ENCODE measurements at places on chromosomes 11 and 22.

DNA sequence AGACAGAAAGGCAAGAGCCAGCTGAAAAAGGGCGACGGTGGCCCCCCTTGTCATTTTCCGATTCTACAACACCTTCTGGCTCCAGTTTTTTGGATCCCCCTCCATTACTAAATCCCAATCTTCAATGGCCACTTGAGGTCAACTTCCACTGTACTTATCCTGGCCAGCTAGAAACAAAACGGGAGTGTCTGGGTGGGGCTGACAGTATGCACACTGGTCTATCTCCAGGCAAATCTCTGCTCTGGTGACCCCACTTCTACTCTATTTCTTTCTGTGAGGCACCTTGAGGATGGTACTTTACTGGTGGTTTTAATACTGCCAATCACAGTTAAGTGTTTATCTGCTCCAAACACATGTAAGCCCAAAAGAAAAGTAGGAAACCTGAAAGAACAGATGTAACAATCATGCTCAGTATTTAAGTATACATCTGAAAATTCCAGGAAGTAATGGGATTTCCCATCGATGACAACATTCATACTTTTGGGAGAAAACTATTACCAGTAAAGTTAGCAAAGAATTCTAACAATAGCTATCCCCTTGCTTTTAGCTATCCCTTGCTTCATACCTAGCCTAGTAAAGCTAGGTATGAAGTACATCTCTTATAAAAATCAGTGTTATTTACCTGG, 16.0 kb downstream of the CDON start:
- DNase-seq = no peak

DNA sequence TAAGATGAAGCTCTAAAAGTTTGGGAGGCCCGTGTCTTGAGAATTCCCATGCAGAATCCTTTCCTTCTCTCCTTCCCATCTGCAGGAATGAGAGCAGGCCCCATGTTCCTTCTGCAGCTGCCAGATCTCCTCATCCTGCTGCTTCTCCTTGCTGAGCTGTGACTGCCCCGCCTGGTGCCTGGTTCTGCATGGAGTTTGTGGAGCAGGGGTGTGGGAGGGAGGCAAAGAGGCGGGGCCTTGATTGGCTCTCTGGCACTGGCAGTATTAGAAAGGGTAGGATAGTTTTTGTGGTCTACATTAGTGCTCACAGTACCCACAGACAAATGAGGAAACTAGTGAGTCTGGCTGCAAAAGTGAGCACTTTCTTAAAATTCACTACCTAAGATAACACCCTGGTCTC, 91.1 kb upstream of the CLPB start:
- no peak for DNase-seq

DNA sequence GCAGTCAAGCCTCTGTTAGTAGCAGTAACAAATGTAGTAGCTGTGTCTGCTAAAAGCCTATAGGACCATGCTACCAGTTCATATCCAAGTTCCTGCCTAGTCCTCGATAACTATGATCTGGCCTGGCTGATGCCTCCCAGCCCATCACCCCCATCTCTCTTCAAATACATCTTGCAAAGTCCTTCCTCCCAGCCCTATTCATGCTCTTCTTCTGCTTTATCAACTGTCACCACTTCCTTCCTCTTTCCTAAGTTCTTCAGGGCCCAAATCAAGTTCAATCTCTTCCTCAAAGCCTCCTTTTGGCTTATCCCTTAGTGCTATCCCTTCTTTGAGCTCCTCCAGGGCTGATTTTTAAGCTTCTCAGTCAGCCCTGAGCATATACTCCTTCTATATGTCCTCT, 150.9 kb upstream of the THY1 start:
- DNase-seq = peak; percentile 45

DNA sequence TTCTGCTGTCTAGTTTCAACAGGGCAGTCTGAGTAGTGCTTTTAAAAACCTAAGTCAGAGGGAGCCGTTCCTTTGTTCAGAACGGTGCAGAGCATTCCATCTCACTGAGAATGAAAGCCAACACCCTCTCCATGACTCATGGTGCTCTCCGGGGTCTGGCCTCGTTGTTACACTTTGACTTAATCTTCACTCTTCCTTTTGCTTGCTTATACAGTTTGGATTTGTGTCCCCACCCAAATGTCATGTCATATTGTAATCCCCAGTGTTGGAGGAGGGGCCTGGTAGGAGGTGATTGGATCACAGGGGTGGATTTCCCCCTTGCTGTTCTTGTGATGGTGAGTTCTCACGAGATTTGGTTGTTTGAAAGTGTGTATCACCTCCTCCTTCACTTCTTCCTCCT, 292.2 kb downstream of the ST3GAL4 start:
- DNase-seq = no peak

GRCh38 chr11:104337273-104337672, 173.3 kb upstream of the PDGFD start:
- no peak for DNase-seq

DNA sequence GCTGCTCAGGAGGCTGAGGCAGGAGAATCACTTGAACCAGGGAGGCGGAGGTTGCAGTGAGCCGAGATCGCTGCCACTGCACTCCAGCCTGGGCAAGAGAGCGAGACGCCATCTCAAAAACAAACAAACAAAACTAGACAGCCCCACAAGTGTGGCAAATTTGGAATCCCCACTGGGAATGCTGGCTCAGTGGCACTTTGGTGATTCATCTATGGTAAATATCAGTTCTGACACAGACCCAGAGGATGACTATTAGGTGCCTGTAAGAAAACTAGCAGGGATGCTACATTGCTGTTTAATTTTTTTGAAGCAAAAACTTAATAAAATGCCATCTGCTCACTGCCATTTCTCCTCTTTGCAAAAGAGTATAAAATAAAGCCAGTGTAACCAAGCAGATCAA, 107.9 kb downstream of the NAT10 start:
- DNase-seq = no peak

DNA sequence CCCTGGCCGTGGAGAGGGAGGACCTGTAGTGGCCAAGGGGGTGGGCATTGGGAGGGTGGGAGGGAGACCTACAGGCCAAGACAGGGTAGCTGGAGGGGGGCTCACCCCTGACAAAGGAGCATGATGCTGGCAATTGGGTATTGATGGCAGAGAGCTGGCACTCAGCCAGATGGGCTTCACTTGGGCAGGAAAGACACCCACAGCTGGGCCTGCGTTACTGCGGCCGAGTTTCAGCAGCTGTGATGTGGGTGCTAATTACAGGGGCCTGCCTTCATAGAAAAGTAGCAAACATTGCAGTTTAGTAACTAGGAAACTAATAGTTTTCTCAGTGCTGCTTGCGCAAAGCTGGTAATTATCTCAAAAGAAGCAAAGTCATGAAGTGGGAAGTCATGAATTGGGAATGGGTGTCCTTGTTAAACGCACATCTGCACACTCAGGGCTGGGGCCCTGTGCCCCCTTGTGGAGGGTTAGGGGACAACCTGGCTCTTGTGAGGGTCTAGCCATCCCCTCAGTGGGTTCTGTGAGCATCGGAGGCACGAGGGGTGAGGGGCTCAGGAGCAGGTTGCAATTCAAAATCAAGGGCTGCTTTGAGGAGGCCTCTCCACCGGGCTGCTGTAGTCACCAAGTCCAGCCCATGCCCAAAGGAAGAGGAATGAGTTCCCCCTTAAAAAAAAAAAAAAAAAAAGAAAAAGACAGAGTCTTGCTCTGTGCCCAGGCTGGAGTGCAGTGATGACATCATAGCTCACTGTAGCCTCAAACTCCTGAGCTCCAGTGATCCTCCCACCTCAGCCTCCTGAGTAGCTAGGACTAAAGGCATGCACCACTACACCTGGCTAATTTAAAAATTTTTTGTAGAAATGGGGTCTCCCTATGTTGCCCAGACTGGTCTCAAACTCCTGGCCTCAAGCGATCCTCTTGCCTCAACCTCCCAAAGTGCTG, 24.4 kb upstream of the TXNRD2 start:
- DNase-seq = no peak

- no peak for DNase-seq
Observed at GRCh38 chr22:47176573-47177333, 414.3 kb downstream of the TBC1D22A start.

GRCh38 chr11:11701070-11701469, 79.3 kb upstream of the GALNT18 start:
- DNase-seq = no peak

DNA sequence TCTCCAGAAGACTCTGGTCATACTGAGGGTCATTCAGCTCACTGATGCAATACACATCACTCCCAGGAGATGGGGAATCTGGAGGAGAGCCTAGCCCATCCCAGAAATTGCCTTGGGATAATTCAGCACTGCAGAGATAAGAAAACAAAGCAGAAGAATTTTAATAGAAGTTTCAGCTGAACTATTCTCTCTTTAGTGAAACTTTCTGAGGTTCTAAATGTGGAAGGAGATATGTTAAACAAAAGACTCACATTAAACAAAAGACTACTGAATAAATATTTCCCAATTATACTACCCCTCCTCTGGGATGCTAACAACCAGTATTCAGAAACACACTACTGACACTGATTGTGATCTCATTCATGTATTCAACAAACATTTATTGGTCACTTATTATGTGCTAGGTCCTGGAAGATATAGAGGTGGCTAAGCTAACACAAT, 47.8 kb downstream of the C2CD3 start:
- DNase-seq = no peak

DNA sequence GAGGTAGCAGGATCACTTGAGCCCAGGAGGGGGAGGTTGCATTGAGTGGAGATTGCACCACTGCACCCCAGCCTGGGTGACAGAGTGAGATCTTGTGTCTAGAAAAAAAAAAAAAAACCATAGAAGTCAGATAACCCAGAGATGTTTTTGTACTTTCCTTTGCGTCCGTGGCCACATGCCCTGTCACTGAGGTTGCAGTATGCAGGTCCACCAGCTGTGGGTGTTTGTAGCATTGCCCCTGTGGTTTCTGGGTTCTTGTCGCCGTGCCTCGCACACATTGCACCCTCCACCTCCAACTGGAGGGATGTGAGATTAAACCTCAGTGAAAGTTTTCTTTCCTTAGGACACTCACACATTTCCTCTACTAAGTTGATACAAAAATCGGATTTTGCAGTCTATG, 70.3 kb downstream of the TNRC6B start:
- no peak for DNase-seq

- no peak for DNase-seq
Observed at GRCh38 chr11:72724851-72725723, 27.1 kb downstream of the ARAP1 start.

DNA sequence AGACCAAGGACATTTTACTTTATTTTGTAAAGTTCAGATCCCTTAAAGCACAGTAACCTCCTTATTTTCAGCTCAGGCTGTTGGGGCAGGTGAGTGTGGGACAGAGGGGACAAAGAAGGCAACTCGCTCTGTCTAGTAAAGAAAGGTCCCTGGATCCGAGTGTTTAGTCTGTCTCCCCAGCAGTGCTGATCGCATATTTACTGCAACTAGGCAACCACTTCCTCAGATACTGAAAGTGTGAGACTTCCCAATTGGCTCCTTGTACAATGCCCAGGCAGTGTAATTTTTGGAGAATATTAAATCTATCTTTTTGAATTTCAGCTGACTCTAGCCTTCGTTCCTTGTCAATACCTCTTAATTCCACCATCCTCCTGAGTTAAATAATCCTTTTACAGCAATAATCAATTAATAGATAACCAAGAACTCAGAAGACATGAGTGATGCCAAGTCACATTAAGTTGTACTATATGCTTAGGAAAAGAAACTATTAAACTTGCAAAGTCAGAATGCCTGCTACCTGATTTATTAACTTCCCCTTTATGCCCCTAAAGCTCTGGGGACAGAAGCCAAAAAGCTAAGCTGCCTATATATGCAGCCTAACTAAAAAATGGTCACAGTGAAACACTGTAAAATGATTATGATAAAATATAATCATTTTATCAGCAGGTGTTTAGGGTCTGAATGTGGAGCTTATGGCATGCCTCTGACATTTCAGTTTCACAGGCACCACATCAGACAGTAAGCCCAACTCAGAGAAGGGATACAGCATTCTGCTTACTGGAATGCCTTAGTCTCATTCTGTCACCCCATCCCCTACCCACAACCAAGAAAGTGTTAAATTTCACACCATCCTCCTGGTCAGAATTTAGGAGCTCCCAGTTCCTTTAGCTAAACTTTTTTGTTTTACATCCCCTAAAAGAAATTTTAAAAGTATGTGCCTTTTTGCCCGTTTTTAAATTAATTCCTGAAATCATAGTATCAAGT, 138.7 kb downstream of the TRIM44 start:
- DNase-seq = no peak

GRCh38 chr11:120208777-120209176, 2.1 kb upstream of the OAF start:
- DNase-seq = peak; percentile 42

DNA sequence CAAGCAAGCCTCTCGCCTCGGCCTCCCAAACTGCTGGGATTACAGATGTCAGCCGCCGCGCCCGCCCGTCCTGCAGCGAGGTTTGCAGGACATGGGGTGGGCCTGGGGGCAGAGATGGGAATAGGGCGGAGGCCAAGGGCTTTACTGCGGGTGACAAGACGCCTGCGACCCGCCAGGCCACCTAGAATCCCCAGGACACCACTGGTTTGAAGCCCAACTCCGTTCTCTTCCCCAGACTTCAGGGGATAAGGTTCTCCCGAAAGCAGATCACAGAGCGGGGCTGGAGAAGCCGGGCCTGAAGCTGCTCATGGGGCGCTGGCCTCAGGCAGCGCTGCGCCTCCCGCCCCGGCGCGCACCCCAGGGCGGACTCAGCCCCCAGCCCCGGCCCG, 354 bp downstream of the POLR2L start:
- DNase-seq = no peak

DNA sequence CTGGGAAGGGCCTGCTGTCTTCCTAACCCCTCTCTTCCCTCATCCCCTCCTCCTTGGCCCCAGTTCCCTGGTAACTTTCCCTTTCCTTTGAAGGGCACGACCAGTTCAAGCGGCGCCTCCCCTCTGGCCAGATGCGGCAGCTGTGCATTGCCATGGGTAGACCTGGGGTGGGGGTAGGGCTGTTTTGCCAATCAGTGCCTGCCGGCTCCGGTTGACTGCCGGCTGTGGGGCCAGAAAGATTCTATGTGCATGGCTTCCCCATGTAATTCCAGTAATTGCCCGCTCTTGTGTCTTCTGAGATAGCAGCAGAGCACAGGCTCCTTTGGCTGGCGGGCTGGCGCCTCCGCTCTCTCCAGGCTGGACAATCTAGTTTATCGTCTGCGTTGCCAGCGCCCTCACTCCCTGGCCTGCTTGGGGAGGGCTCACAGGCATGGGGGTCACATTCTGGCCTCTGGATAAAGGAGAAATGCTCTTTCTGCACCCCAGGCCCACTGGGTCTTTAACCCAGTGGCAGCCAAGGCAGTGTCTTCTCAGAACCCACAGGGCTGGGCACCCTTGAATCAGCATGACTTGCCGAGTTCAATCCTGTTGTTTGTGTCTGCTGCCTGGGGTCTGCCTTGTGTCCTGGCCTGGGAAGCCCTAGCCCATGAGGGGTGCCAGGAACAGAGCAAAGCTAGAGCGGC, 9.4 kb downstream of the SIDT2 start:
- no peak for DNase-seq

All from SIG-M5 (cell line).